ENCODE measurements at places on chromosomes 4 and X. TPM values are rescaled to one million over a fixed set of nuclear protein-coding genes. Genes with fewer than 3 reads are reported as not detected.

DNA sequence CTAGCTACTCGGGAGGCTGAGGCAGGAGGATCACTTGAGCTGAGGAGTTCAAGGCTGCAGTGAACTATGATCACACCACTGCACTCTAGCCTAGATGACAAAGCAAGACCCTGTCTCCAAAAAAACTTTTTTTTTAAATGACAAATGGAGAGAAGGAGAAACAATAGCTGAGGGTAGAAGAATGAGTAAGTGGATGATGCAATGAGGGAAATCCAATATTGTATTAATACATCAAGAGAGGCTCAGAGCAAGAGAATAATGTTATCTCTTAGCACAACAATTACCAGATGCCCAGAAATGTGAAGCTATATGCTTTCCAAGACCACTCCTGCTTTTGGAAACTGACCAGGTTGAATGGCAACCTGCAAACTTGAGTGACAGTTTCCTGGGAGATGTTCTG is 19.9 kb upstream of the GPR173 start:
- H3K4me3 ChIP-seq: no peak overlapping the region
- no peak for DNase-seq
- H3K27me3 ChIP-seq: no peaks in the 10 kb centered on the region
- no peak overlapping the region for H3K27ac ChIP-seq
- no peaks in the 10 kb centered on the region for H3K36me3 ChIP-seq
- no peaks in the 10 kb centered on the region for H3K4me1 ChIP-seq

- H3K27me3 ChIP-seq: peaks cover 55% of the 10 kb centered on the region
- no peak overlapping the region for H3K4me3 ChIP-seq
- no peaks in the 10 kb centered on the region for H3K36me3 ChIP-seq
- no peaks in the 10 kb centered on the region for H3K4me1 ChIP-seq
Observed at GRCh38 chr4:7519638-7520376, 85.1 kb upstream of the PSAPL1 start.

DNA sequence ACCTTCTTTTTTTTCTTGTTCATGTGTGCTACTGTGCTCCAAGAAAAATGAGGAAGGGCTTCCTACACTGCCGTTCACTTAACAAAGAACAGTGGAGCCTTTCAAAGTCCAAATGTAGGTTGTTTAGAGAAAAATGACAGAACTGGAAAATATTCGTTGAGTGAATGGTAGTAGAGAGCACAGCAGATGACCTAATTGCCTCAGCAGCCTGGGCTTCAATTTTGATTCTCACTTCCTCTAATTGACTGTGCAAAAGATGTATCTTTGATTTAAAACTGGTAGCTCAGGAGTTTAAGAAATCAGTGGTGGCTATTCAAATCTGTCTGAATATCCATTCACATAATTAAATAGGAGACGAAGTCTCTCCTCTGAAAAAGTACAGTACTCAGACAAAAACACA is 5.2 kb downstream of the NLGN4X start:
- DNase-seq: no peak
- H3K4me1 ChIP-seq: peaks cover 3% of the 10 kb centered on the region
- H3K4me3 ChIP-seq: no peak overlapping the region

GRCh38 chr4:128601991-128602695 is 207.4 kb upstream of the JADE1 start:
- H3K27me3 ChIP-seq: no peaks in the 10 kb centered on the region
- H3K36me3 ChIP-seq: no peaks in the 10 kb centered on the region
- peak; percentile 23 for DNase-seq
- no peak overlapping the region for H3K27ac ChIP-seq
- peaks cover 33% of the 10 kb centered on the region for H3K4me1 ChIP-seq

DNA sequence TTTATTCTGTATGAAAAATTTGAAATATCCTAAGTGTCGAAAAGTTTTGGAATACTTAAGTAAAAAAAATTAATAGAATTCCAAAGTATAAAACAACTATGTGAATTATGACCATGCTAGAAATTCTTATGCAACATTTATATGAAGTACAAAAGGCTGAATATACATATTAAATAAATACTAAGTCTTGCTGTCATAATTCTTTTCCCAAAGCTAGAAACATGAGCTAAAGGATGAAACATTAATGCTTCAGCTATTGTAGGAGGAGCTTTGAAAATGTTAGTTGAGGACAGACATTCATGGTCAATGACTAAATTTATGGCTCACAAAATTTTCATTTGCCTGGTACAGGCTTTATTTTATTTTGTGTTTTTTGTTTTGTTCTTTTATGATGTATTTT is 207.3 kb downstream of the GABRB1 start:
- H3K4me1 ChIP-seq: no peaks in the 10 kb centered on the region
- H3K27ac ChIP-seq: no peak overlapping the region
- H3K4me3 ChIP-seq: no peak overlapping the region
- no peaks in the 10 kb centered on the region for H3K36me3 ChIP-seq
- H3K27me3 ChIP-seq: no peaks in the 10 kb centered on the region
- DNase-seq: no peak

DNA sequence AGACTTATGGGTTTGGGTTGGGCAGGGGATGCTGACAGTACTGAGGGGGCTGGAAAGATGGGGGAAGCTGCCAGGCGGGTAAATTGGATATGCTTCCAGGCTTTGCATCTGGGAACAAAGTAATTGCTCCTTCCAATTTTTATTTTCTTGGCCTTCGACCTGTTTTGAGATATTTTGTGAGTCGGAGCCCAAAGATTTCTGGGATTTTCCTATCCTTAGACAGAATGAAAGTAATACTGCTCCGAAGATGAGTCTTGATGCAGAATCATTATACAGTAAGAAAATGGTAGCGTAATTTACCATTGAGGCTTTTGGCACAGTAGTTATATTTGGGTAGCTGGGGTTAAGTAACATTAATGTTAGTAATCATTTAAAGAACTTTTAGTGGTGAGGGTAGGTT is 1.4 kb downstream of the SMARCA5 start:
- peak overlapping the region; percentile 97 for H3K27ac ChIP-seq
- H3K4me1 ChIP-seq: no peaks in the 10 kb centered on the region
- H3K36me3 ChIP-seq: no peaks in the 10 kb centered on the region
- H3K27me3 ChIP-seq: no peaks in the 10 kb centered on the region
- DNase-seq: no peak

DNA sequence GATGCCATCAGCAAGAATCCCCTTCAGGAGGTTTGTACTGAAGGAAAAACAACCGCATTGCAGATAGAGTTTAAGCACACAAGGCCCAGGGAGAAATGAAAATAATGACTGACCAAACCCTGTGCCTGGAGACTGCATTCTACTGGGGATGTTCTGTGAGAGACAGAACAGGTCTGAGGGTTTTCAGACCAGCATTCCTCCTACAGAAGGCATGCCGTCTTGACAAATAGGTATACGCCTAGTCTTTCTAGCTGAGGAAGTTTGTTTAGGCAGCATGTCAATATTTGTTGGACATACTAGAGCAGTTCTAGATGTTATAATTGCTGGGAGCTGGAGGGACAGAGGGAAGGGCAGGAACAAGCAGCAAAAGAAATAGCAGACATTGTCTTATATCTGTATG is 68.4 kb upstream of the SCOC start:
- H3K36me3 ChIP-seq: no peaks in the 10 kb centered on the region
- no peak overlapping the region for H3K27ac ChIP-seq
- no peak overlapping the region for H3K4me3 ChIP-seq
- H3K27me3 ChIP-seq: no peaks in the 10 kb centered on the region
- H3K4me1 ChIP-seq: peaks cover 4% of the 10 kb centered on the region

GRCh38 chrX:53071604-53072417 is 10.4 kb upstream of the TSPYL2 start:
- no peaks in the 10 kb centered on the region for H3K36me3 ChIP-seq
- no peaks in the 10 kb centered on the region for H3K27me3 ChIP-seq
- H3K4me1 ChIP-seq: peaks cover 11% of the 10 kb centered on the region
- peak; percentile 42 for DNase-seq
- no peak overlapping the region for H3K4me3 ChIP-seq
- no peak overlapping the region for H3K27ac ChIP-seq

GRCh38 chr4:176186067-176186466 is 9.3 kb downstream of the SPATA4 start:
- H3K4me1 ChIP-seq: no peaks in the 10 kb centered on the region
- H3K27me3 ChIP-seq: no peaks in the 10 kb centered on the region
- DNase-seq: no peak
- H3K4me3 ChIP-seq: no peak overlapping the region
- no peak overlapping the region for H3K27ac ChIP-seq

GRCh38 chr4:81790477-81790876 is 318.8 kb upstream of the RASGEF1B start:
- H3K27ac ChIP-seq: no peak overlapping the region
- no peak for DNase-seq
- no peaks in the 10 kb centered on the region for H3K36me3 ChIP-seq
- H3K4me1 ChIP-seq: no peaks in the 10 kb centered on the region

- H3K36me3 ChIP-seq: no peaks in the 10 kb centered on the region
- H3K4me3 ChIP-seq: no peak overlapping the region
Observed at GRCh38 chrX:12949927-12950656, 24.8 kb upstream of the TMSB4X start.

DNA sequence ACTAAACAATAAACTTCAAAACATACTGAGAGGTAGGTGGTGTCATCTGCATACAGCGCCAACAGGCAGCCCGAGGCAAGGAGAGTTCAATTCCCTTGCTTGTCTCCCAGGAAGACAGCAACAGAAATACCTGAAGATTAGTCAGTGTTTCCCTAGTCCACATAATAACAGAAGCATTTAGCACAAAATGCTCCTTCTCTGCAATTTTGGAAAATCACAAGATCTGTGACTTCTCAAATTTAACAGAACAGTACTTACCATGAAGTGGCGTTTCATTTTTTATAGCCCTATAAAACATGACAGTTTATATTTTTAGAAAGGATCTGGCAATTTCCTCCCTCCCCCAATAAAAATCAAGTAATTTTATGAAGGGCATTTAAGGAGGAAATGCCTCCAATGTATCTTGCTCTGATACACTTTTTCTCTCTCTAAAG is 67.1 kb upstream of the MYOZ2 start:
- no peaks in the 10 kb centered on the region for H3K36me3 ChIP-seq
- H3K27ac ChIP-seq: no peak overlapping the region
- DNase-seq: no peak

- H3K4me3 ChIP-seq: no peak overlapping the region
- no peaks in the 10 kb centered on the region for H3K27me3 ChIP-seq
- DNase-seq: no peak
- no peaks in the 10 kb centered on the region for H3K36me3 ChIP-seq
- H3K4me1 ChIP-seq: no peaks in the 10 kb centered on the region
Observed at GRCh38 chr4:149441338-149441737, 374.3 kb downstream of the IQCM start.

GRCh38 chrX:112761242-112762207 is 79.1 kb downstream of the AMOT start:
- no peak for DNase-seq
- H3K27me3 ChIP-seq: peaks cover 38% of the 10 kb centered on the region
- no peak overlapping the region for H3K27ac ChIP-seq
- no peak overlapping the region for H3K4me3 ChIP-seq
- H3K36me3 ChIP-seq: no peaks in the 10 kb centered on the region
- no peaks in the 10 kb centered on the region for H3K4me1 ChIP-seq

- H3K4me3 ChIP-seq: no peak overlapping the region
- H3K4me1 ChIP-seq: no peaks in the 10 kb centered on the region
- H3K27me3 ChIP-seq: no peaks in the 10 kb centered on the region
- DNase-seq: no peak
Observed at GRCh38 chr4:153832720-153833287, 43.9 kb upstream of the SFRP2 start.

DNA sequence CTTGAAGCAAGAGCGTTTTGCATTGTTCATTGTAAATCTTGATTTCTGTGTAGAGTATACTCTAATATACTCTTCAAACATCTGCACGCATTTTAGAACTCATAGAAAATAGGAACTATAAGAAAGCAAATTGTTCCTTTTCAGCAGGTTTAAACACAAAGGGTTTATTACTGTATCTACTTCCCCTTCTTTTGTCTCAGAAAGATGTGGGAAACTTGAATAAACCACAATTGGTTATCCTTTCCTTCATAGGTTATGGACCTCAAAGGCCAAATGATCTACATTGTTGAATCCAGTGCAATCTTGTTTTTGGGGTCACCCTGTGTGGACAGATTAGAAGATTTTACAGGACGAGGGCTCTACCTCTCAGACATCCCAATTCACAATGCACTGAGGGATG is 46.0 kb upstream of the GUCY1B1 start:
- H3K27ac ChIP-seq: no peak overlapping the region
- no peaks in the 10 kb centered on the region for H3K4me1 ChIP-seq
- peaks cover 100% of the 10 kb centered on the region for H3K36me3 ChIP-seq
- no peak for DNase-seq
- H3K27me3 ChIP-seq: no peaks in the 10 kb centered on the region

GRCh38 chr4:7147661-7148310 is 44.6 kb upstream of the SORCS2 start:
- no peaks in the 10 kb centered on the region for H3K4me1 ChIP-seq
- H3K27me3 ChIP-seq: peaks cover 8% of the 10 kb centered on the region
- no peak overlapping the region for H3K27ac ChIP-seq
- H3K4me3 ChIP-seq: no peak overlapping the region

DNA sequence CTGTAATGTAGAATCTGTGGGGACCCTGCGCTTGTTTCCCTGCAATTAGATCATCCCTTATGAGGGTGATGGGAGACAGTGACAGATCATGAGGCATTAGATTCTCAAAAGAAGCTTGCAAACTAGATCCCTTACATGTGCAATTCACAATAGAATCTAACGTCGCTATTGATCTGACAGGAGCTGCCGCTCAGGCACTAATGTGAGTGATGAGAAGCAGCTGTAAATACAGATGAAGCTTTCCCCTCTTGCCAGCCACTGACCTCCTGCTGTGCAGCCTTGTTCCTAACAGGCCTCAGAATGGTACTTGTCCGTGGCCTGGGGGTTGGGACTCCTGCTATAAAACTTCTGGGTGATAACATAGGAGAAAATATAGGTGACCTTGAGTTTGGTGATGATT is 1076.8 kb downstream of the PDHA2 start:
- H3K27ac ChIP-seq: no peak overlapping the region
- no peaks in the 10 kb centered on the region for H3K4me1 ChIP-seq
- H3K36me3 ChIP-seq: no peaks in the 10 kb centered on the region
- H3K27me3 ChIP-seq: no peaks in the 10 kb centered on the region
- no peak overlapping the region for H3K4me3 ChIP-seq
- DNase-seq: no peak

- H3K27me3 ChIP-seq: no peaks in the 10 kb centered on the region
- H3K36me3 ChIP-seq: no peaks in the 10 kb centered on the region
- H3K27ac ChIP-seq: no peak overlapping the region
Observed at GRCh38 chrX:39596437-39596836, 501.3 kb downstream of the BCOR start.

ANK2 gene
- 29.7 TPM for polyA plus RNA-seq

VSIG1 gene
- 0.03 TPM for polyA plus RNA-seq

COX7B gene
- polyA plus RNA-seq: 7,586 TPM

ZNF718 gene
- polyA plus RNA-seq: 1.1 TPM

CNGA1 gene
- polyA plus RNA-seq: 0.06 TPM

HMGB3 gene
- polyA plus RNA-seq: 13.9 TPM

GSX2 gene
- not detected for polyA plus RNA-seq

ADH1C gene
- polyA plus RNA-seq: 8.3 TPM

BMP3 gene
- not detected for polyA plus RNA-seq

BST1 gene
- polyA plus RNA-seq: 2.3 TPM

RHOXF2 gene
- not detected for polyA plus RNA-seq

NOCT gene
- polyA plus RNA-seq: 2.6 TPM
